ENCODE measurements at places on chromosomes 5 and 9. TPM values are rescaled to one million over a fixed set of nuclear protein-coding genes. Genes with fewer than 3 reads are reported as not detected.

The C1QTNF3 gene
- total RNA-seq, result 9.6 TPM

The UBAC1 gene
- total RNA-seq, result 31.4 TPM

The RNF183 gene
- 0.44 TPM for total RNA-seq

DNA sequence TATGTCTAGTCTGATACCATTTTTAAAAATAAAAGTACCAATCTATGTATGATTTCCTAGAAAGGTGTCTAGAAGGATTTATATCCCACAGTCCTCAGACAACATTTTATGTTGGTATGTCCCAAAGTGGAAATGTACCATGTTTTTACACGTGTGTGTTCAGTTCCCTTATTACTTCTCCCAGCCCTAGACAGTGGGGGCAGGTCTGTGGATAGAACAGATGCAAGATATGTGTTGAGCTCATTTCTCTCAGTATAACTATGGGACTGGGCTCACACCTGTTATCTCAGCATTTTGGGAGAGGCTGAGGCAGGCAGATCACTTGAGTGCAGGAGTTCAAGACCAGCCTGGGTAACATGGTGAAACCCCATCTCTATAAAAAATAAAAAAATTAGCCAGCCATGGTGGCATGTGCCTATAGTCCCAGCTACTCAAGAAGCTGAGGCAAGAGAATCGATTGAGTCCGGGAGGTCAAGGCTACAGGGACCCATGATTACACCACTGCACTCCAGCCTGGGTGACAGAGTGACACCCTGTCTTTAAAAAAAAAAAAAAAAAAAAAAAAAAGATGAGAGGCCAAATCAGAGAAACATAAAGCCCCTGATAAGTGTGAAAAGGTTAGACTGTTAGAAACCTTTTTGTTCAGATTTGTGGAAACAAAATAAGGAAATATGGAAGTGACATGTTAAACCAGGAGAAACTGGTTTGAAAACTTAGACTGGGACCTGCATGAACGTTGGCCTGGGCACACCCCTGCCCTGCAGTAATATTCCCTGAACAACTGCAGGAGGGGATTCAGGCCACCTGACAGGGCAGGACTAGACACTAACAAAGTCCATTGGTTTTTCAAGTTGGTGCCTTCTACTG, 7.4 kb upstream of the SLC2A8 start:
- H3K36me3 ChIP-seq, result no peaks in the 10 kb centered on the region
- no peak for DNase-seq
- no peak overlapping the region for H3K4me3 ChIP-seq
- H3K27ac ChIP-seq, result no peak overlapping the region

DNA sequence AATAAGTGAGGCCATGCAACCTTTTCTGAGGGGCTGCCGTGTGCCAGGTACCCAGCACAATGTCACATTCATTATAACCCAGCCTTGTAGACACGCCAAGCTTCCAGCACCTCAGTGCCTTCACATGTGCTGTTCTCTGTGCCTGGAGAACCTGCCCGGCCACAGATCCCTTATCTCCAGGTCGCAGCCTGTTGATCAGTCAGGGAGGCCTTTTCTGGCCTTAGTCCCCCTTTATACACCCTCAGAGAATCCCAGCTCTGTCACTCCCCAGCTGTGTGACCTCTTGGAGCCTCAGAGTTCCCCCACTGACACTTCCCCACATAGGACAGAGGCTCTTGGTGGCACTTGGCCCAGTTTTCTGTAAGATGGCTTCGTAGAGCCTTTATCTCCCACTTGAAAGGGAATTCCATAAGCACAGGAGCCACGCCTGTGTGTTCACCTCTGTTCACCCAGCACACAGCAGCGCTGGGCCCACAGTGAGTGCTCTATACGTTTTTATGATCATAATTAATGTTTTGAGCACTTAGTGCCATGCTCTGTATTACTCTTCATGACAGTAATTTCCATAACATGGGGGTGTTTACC, 38.7 kb downstream of the NEURL1B start:
- H3K27me3 ChIP-seq, result peaks cover 35% of the 10 kb centered on the region
- no peaks in the 10 kb centered on the region for H3K4me1 ChIP-seq
- DNase-seq, result no peak
- H3K36me3 ChIP-seq, result peaks cover 10% of the 10 kb centered on the region

GRCh38 chr9:94630281-94630680, 9.0 kb downstream of the FBP1 start:
- H3K36me3 ChIP-seq, result no peaks in the 10 kb centered on the region
- H3K4me3 ChIP-seq, result no peak overlapping the region
- H3K4me1 ChIP-seq, result peaks cover 14% of the 10 kb centered on the region

- DNase-seq, result no peak
- no peaks in the 10 kb centered on the region for H3K36me3 ChIP-seq
- H3K4me3 ChIP-seq, result no peak overlapping the region
- H3K27ac ChIP-seq, result no peak overlapping the region
- no peaks in the 10 kb centered on the region for H3K27me3 ChIP-seq
- no peaks in the 10 kb centered on the region for H3K4me1 ChIP-seq
These were observed 18.8 kb upstream of the FANCC start for GRCh38 chr9:95336281-95336680.

DNA sequence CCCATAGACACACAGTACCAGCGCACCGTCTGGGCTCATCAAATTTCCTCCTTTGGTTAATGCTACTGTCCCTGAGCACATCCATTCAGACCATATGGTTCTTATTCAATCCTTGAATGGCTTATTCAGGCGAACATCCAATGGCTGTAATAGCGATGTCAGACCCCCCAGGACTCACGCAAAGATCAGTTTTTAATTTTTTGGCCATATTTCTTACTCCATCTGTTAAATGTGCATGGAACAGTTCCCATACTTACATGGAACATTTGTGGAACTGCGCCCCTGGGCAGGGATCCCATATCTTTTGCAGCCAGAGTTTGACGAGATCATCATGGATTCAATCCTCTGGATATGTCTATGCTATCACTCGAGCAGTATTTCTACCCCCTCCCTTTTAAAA, 213.2 kb downstream of the ADAMTS6 start:
- H3K27ac ChIP-seq, result no peak overlapping the region
- peaks cover 2% of the 10 kb centered on the region for H3K4me1 ChIP-seq

- DNase-seq, result no peak
- H3K4me3 ChIP-seq, result no peak overlapping the region
- peaks cover 7% of the 10 kb centered on the region for H3K27me3 ChIP-seq
These were observed 127.2 kb upstream of the CXCL14 start for GRCh38 chr5:135705941-135706466.

DNA sequence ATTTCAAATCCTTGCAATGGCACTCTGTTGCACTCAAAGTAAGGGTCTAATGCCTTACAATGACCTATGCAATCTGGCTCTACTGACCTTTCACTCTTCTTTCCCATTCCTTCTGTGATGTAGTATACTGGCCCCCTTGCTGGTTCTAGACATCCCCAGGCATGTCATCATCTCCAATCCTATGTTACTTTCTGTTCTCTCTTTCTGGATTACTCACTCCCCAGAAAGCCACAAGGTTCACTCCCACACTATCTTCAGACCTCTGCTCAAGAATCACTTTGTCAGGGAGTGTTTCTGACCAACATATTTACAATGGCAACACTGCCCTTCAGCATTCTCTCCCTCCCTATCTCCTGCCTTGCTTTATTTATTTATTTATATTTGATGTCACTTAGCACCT, 802.2 kb upstream of the WWC1 start:
- DNase-seq, result no peak
- no peaks in the 10 kb centered on the region for H3K36me3 ChIP-seq
- no peaks in the 10 kb centered on the region for H3K27me3 ChIP-seq
- H3K27ac ChIP-seq, result no peak overlapping the region
- peaks cover 5% of the 10 kb centered on the region for H3K4me1 ChIP-seq

- peaks cover 26% of the 10 kb centered on the region for H3K27me3 ChIP-seq
- no peaks in the 10 kb centered on the region for H3K36me3 ChIP-seq
- no peaks in the 10 kb centered on the region for H3K4me1 ChIP-seq
These were observed 75.9 kb downstream of the TENT4A start for GRCh38 chr5:6788956-6789649.

GRCh38 chr5:9951865-9952516, 297.7 kb downstream of the ATPSCKMT start:
- H3K27ac ChIP-seq, result no peak overlapping the region
- H3K4me1 ChIP-seq, result no peaks in the 10 kb centered on the region
- H3K36me3 ChIP-seq, result no peaks in the 10 kb centered on the region
- no peak for DNase-seq
- H3K27me3 ChIP-seq, result peaks cover 10% of the 10 kb centered on the region

DNA sequence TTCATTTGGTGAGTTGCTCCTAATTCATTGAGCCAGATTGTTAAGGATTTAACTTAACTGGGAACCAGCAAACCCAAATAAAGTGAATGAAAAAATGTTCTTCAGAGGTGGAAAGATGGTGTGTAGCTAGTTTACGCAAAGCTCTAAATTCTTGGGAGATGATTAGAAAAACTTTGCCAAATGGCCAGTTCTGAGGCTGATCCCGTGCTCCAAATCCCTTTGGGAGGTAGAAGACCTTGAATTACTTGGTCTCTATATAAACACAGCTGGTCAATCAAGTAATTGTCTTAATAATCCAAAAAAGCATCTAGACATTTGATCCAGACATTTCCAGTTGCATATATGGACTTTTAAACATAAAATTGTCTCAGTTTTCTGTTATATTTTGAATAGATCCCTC, 11.4 kb downstream of the ACTL7B start:
- no peak overlapping the region for H3K4me3 ChIP-seq
- H3K27me3 ChIP-seq, result peaks cover 8% of the 10 kb centered on the region
- no peak for DNase-seq
- H3K36me3 ChIP-seq, result no peaks in the 10 kb centered on the region

GRCh38 chr5:154811239-154811638, 39.2 kb downstream of the FAXDC2 start:
- DNase-seq, result no peak
- H3K4me1 ChIP-seq, result no peaks in the 10 kb centered on the region
- peaks cover 39% of the 10 kb centered on the region for H3K36me3 ChIP-seq
- H3K27me3 ChIP-seq, result no peaks in the 10 kb centered on the region
- H3K27ac ChIP-seq, result peak overlapping the region; percentile 67
- H3K4me3 ChIP-seq, result no peak overlapping the region

DNA sequence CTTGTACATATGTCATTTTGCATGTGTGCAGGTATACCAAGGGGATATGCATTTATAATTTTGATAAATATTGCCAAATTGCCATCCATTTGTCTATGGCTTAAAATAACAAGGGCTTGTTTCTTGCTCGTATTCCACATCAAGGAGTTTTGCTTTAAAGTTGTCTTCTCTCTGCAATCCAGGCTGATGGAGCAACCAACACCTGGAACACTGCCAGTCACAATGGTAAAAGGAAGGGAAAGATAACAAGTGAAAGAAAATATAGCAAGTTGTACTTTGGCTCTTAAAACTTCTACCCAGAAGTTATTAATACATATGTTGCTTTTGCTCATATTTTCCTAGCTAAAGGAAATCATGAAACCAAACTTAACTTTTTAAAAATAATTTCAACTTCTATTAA, 156.9 kb downstream of the UNC13B start:
- no peaks in the 10 kb centered on the region for H3K27me3 ChIP-seq
- H3K36me3 ChIP-seq, result peaks cover 21% of the 10 kb centered on the region
- DNase-seq, result no peak
- no peaks in the 10 kb centered on the region for H3K4me1 ChIP-seq
- no peak overlapping the region for H3K4me3 ChIP-seq
- H3K27ac ChIP-seq, result no peak overlapping the region

DNA sequence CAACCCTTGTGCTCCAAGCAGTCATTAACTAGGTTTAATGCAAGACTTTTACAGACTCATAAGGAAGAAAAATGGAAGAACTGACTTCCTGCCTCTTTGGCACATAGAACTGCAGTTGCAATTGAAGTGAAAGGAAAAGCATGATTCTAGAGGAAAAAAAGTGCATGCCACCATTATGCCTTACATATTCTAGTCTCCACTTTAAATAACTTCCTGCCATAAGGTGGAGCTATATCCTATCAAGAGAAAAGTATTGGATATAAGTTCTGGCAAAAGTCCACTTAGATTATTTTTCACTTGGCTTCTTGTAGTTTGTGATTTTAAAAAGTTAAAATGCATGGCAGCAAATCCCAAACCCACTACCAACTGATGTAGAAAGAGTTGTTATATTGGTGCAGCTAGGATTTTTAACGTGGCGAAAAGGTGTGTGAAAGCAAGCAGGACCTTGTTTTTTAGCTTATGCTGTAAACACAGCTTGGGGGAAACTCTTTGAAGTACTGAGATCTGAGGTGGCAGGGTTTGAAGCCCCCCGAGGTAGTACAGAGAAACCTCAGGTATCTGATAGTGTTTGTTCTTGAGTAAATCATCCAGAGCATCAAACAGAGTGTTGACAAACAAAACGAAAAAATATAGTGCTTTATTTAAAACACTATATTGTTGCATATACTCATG, 117.9 kb downstream of the ANXA1 start:
- no peaks in the 10 kb centered on the region for H3K36me3 ChIP-seq
- H3K4me3 ChIP-seq, result no peak overlapping the region
- no peaks in the 10 kb centered on the region for H3K4me1 ChIP-seq
- H3K27me3 ChIP-seq, result no peaks in the 10 kb centered on the region

All from progenitor cell of endocrine pancreas (in vitro differentiated cells).